Hair follicle dermal papilla cell (primary cell): ENCODE measurements at places on chromosomes 11 and 22. TPM values are rescaled to one million over a fixed set of nuclear protein-coding genes. Genes with fewer than 3 reads are reported as not detected.

The PKNOX2 gene
- total RNA-seq = 0.16 TPM in 1 of 2 replicates, not detected in the other

The SLCO2B1 gene
- not detected in 2 replicates for total RNA-seq

The MMP27 gene
- total RNA-seq = 1.3 and 2.6 TPM in 2 replicates

The PIH1D2 gene
- total RNA-seq = 2.9 and 3.9 TPM in 2 replicates

The TEX54 gene
- total RNA-seq = not detected in 2 replicates

The ARHGAP20 gene
- total RNA-seq = 0.81 and 1.1 TPM in 2 replicates

The GGT5 gene
- total RNA-seq = 2.9 and 3.3 TPM in 2 replicates

The BSCL2 gene
- total RNA-seq = 47.2 and 64.5 TPM in 2 replicates

The BUD13 gene
- 13.8 and 14.1 TPM in 2 replicates for total RNA-seq

The CXCR5 gene
- total RNA-seq = not detected in 2 replicates

The LGALS12 gene
- total RNA-seq = not detected in 2 replicates

The SPDYC gene
- not detected in 2 replicates for total RNA-seq

The OR51B4 gene
- total RNA-seq = not detected in 2 replicates

The CSRP3 gene
- not detected in 2 replicates for total RNA-seq

The NAV2 gene
- 10.8 and 14.1 TPM in 2 replicates for total RNA-seq

The TSGA10IP gene
- not detected in 2 replicates for total RNA-seq

The DAGLA gene
- total RNA-seq = 2.2 and 3.4 TPM in 2 replicates

The KRTAP5-11 gene
- total RNA-seq = not detected in 2 replicates

The NLRP10 gene
- total RNA-seq = 2.3 and 2.9 TPM in 2 replicates

The ALX4 gene
- 14.7 and 17.5 TPM in 2 replicates for total RNA-seq

The MUC5AC gene
- total RNA-seq = not detected in 2 replicates

The OR9I1 gene
- total RNA-seq = not detected in 2 replicates

The MYEOV gene
- total RNA-seq = 0.49 and 0.97 TPM in 2 replicates

The C11orf65 gene
- total RNA-seq = 0.81 and 1.5 TPM in 2 replicates

The DPAGT1 gene
- total RNA-seq = 15.1 and 20.1 TPM in 2 replicates

The CNTF gene
- 2.9 and 3.4 TPM in 2 replicates for total RNA-seq

The MRGPRE gene
- 0.16 TPM in 1 of 2 replicates, not detected in the other for total RNA-seq

The NOX4 gene
- total RNA-seq = 11.3 and 28.4 TPM in 2 replicates

The C1QTNF5 gene
- 28.6 and 30.8 TPM in 2 replicates for total RNA-seq

The OSBP2 gene
- 2.9 and 3.9 TPM in 2 replicates for total RNA-seq

The TIMP3 gene
- 471 and 701 TPM in 2 replicates for total RNA-seq
